Progenitor cell of endocrine pancreas (in vitro differentiated cells): ENCODE measurements at places on chromosomes 4 and X. TPM values are rescaled to one million over a fixed set of nuclear protein-coding genes. Genes with fewer than 3 reads are reported as not detected.

Gene GPC4
- total RNA-seq = 10.8 and 14.5 TPM in 2 replicates

GRCh38 chr4:47106561-47106960 lies 75.2 kb downstream of the GABRB1 start:
- DNase-seq = no peak
- no peaks in the 10 kb centered on the region for H3K36me3 ChIP-seq
- no peak overlapping the region for H3K4me3 ChIP-seq
- H3K27ac ChIP-seq = no peak overlapping the region
- no peaks in the 10 kb centered on the region for H3K4me1 ChIP-seq

Gene PLP1
- total RNA-seq = 0.46 and 0.95 TPM in 2 replicates

- peaks cover 17% of the 10 kb centered on the region for H3K4me1 ChIP-seq
- DNase-seq = peak; percentile 42
- no peaks in the 10 kb centered on the region for H3K36me3 ChIP-seq
- peak within 1 kb of the TSS; percentile 26 for H3K27ac ChIP-seq
- H3K4me3 ChIP-seq = peak within 1 kb of the TSS; percentile 65
- H3K27me3 ChIP-seq = peaks cover 84% of the 10 kb centered on the region
These were observed at the start of gene EPHA5 for GRCh38 chr4:65670331-65671031. EPHA5 (minus strand) TSS chr4:65670489; CDS start chr4:65669742, 747 bp downstream.

- no peak overlapping the region for H3K4me3 ChIP-seq
- H3K27ac ChIP-seq = no peak overlapping the region
- no peaks in the 10 kb centered on the region for H3K27me3 ChIP-seq
- no peak for DNase-seq
These were observed 76.9 kb downstream of the SLC39A8 start for GRCh38 chr4:102268355-102268754.

- no peak for DNase-seq
- no peak overlapping the region for H3K27ac ChIP-seq
- H3K4me1 ChIP-seq = peaks cover 6% of the 10 kb centered on the region
- H3K27me3 ChIP-seq = peaks cover 57% of the 10 kb centered on the region
- H3K36me3 ChIP-seq = no peaks in the 10 kb centered on the region
- H3K4me3 ChIP-seq = no peak overlapping the region
These were observed 44.5 kb downstream of the FGFRL1 start for GRCh38 chr4:1055721-1056590.

Gene GNL3L
- total RNA-seq = 42.1 and 43.7 TPM in 2 replicates

Gene F9
- not detected in 2 replicates for total RNA-seq

DNA sequence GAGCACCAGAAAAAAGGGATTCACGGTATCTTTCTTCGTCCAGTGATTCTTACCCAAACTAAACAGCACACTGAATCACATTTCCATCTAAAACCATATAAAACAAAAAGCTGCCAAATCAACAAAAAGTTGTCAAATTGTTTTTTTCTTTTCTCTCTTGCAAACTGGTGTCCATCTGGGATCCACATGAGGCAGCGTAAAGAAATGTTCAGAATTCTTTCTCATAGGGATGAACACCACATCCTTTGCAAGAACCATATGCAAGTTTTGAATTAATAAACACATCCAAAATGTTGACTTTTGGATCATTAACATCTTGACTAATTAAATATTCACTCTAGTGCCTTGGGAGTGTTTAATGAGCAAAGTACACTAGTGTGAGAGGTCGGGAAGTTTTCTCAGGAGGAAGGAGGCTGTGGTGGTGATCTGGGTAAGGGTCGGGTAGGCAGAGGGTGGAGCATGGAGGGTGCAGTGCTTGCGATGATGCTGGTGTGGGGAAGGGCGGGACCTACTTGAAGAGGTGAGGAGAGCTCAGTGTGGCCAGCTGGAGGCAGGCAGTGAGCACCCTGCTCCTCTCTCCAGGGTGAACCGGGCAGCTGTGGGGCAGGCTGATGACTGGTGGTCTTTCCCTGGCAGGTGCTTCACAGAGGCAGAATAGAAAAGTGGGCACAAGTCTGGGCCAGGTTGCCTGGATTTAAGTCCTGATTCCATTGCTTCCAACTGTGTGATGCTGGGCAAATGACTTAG lies 72.8 kb downstream of the NSUN7 start:
- no peaks in the 10 kb centered on the region for H3K4me1 ChIP-seq
- H3K27ac ChIP-seq = no peak overlapping the region
- no peak overlapping the region for H3K4me3 ChIP-seq
- no peak for DNase-seq
- H3K36me3 ChIP-seq = peaks cover 32% of the 10 kb centered on the region
- no peaks in the 10 kb centered on the region for H3K27me3 ChIP-seq

GRCh38 chrX:31223817-31224216 lies 152.0 kb upstream of the FTHL17 start:
- DNase-seq = no peak
- H3K27me3 ChIP-seq = no peaks in the 10 kb centered on the region
- H3K4me3 ChIP-seq = no peak overlapping the region
- H3K4me1 ChIP-seq = no peaks in the 10 kb centered on the region
- peaks cover 4% of the 10 kb centered on the region for H3K36me3 ChIP-seq
- H3K27ac ChIP-seq = no peak overlapping the region

Gene CXCL10
- total RNA-seq = not detected in 2 replicates

Gene SLC9B1
- 0.75 and 0.79 TPM in 2 replicates for total RNA-seq
